Thyroid gland (tissue), 4 donors: ENCODE measurements at places on chromosomes 7 and 10. TPM values are rescaled to one million over a fixed set of nuclear protein-coding genes. Genes with fewer than 3 reads are reported as not detected.

BHLHA15 gene
- total RNA-seq, result not detected

DGKB gene
- not detected for total RNA-seq

GRCh38 chr10:11457336-11457735 is 154.1 kb downstream of the USP6NL start:
- no peak for DNase-seq

MKX gene
- 0.67 TPM for total RNA-seq

YWHAG gene
- total RNA-seq, result 39.6 TPM

GRCh38 chr10:101095550-101096213 is 33.9 kb downstream of the KAZALD1 start:
- DNase-seq, result peak; percentile 67

- peak; percentile 66 for DNase-seq
Observed at GRCh38 chr10:34889004-34889869, 74.1 kb upstream of the PARD3 start.

GRCh38 chr7:54546081-54546985 is 4.2 kb downstream of the VSTM2A start:
- no peak for DNase-seq

DNA sequence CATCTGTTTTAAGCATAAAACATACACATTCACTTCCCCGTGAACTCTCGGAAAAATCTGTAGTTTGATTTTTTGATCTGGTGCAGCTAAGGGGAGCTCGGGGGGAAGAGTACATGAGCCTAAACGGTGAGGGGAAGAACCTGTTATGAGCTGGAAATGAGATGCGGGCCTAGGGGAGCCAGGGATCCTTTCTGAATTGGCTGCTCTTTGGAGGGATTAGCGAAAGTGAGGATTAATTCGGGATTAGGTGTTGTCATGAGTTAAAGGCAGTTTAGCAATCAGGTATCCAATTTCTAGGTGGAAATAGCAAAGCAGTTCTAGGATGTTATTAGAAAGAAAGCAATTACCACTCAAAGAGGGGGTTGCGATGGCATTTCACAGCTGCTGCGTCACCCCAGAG is 51.1 kb upstream of the ADARB2 start:
- DNase-seq, result no peak

- peak; percentile 93 for DNase-seq
Observed at GRCh38 chr10:27240212-27241009, at the start of gene ACBD5. ACBD5 (minus strand) TSS chr10:27240797; CDS start chr10:27240688, 109 bp downstream.

LBX1 gene
- total RNA-seq, result not detected

DNA sequence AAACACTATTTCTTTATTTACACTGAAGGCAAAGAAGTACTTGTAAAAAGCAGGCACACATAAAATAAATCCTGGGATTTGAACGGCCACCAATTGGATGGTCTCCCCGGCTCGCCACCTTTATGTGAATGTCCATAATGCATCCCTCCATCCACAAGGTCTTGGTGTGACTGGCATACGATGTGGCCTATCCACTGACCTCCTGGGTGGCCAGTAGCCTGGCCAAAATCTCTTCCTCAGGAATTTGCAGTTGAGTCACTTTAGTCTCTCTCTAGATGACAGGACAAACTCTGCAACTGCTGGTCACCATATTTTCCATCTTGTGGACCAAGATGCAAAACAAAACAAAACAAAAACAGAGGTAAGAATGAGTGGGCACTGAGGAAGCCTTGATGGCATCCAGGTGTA is 39.1 kb downstream of the CDK1 start:
- no peak for DNase-seq

DNA sequence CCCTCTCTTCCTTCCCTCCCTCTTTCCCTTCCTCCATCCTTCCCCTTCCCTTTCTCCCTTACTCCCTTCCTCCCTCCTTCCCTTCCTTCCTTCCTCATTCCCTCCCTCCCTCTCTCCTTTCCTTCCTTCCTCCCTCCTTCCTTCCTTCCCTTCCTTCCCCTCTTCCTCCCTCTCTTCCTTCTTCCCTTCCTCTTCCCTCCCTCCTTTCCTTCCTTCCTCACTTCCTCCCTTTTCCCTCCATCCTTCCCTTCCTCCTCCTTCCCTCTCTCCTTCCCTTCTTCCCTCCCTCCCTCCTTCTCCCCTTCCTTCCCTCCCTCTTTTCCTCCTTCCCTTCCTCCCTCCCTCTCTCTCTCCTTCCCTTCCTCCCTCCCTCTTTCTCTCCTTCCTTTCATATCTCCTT is 12.7 kb upstream of the SLC18A2 start:
- DNase-seq, result no peak

WDR86 gene
- 151 TPM for total RNA-seq

PRSS37 gene
- total RNA-seq, result not detected

TRIM50 gene
- not detected for total RNA-seq

SLC26A4 gene
- 193 TPM for total RNA-seq
